ENCODE measurements at places on chromosomes 7 and 10. TPM values are rescaled to one million over a fixed set of nuclear protein-coding genes. Genes with fewer than 3 reads are reported as not detected.

The NRCAM gene
- 19.5 TPM for total RNA-seq

The MPP7 gene
- 26.1 TPM for total RNA-seq

The GHRHR gene
- total RNA-seq: 0.54 TPM

GRCh38 chr7:94240902-94241301, 153.8 kb upstream of the COL1A2 start:
- no peaks in the 10 kb centered on the region for H3K36me3 ChIP-seq
- H3K27me3 ChIP-seq: no peaks in the 10 kb centered on the region
- no peak for DNase-seq
- H3K4me3 ChIP-seq: no peak overlapping the region

- peaks cover 8% of the 10 kb centered on the region for H3K4me1 ChIP-seq
- no peaks in the 10 kb centered on the region for H3K27me3 ChIP-seq
- no peak overlapping the region for H3K4me3 ChIP-seq
- no peak overlapping the region for H3K27ac ChIP-seq
- no peak for DNase-seq
Observed at GRCh38 chr10:4652111-4653010, 173.6 kb upstream of the AKR1E2 start.

DNA sequence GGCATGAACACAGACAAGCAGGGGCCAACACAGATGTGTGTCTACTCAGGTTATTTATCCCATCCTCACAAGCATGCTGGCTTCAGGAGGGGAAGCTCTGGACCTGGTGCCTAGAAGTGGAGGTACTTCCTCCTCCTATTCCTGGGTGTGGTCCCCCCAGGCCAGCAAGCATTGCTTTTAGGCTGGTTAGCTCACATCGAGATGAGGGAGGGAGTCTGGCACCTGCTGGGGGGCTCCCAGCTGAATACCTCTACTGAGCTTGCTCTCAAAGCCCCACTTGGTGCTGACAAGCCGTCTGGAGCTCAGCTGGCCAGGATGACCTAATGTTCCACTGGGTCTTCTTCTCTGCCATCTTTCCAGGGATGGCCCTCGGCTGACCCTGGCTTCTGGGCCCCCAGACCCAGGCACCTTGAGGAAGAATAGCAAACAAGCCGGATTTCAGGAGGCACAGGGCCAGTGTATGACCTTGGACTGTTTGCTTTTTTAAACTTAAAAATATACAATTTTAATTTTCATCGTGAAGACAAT, 26.8 kb downstream of the FAM241B start:
- no peaks in the 10 kb centered on the region for H3K36me3 ChIP-seq
- H3K4me1 ChIP-seq: peaks cover 18% of the 10 kb centered on the region
- no peak for DNase-seq
- H3K27ac ChIP-seq: no peak overlapping the region
- no peaks in the 10 kb centered on the region for H3K27me3 ChIP-seq

- no peaks in the 10 kb centered on the region for H3K36me3 ChIP-seq
- H3K4me3 ChIP-seq: no peak overlapping the region
- H3K27me3 ChIP-seq: no peaks in the 10 kb centered on the region
Observed at GRCh38 chr7:151905766-151906165, 28.9 kb upstream of the PRKAG2 start.

GRCh38 chr7:89914711-89915110, 239.6 kb upstream of the STEAP1 start:
- no peaks in the 10 kb centered on the region for H3K27me3 ChIP-seq
- no peaks in the 10 kb centered on the region for H3K36me3 ChIP-seq
- no peaks in the 10 kb centered on the region for H3K4me1 ChIP-seq

DNA sequence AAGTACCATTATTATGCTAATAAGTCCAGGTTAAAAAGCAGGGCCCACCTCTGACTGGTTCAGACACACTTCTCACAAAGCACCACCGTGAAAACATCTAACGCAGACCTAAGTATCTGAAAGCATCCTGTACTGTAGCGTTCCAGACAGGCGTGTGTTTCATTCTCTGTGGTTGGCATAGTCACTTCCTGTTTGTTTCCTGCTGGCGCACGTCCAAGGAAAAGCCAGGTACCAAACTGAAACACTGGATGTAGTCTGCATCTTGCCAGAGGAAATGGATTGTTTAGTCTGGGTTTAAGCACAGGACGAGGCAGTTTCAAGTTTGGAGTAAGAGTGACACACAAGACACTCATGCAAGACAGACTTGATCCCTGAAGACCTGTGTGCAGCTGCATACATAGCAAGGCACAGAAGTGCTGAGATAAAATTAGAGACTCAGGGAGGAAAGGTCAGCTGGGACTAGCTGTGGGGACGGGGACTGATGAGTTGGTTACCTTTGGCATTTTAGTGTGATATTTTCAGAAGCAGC, 23.3 kb downstream of the BPGM start:
- no peak overlapping the region for H3K4me3 ChIP-seq
- no peaks in the 10 kb centered on the region for H3K4me1 ChIP-seq
- H3K27me3 ChIP-seq: no peaks in the 10 kb centered on the region
- DNase-seq: peak; percentile 57

DNA sequence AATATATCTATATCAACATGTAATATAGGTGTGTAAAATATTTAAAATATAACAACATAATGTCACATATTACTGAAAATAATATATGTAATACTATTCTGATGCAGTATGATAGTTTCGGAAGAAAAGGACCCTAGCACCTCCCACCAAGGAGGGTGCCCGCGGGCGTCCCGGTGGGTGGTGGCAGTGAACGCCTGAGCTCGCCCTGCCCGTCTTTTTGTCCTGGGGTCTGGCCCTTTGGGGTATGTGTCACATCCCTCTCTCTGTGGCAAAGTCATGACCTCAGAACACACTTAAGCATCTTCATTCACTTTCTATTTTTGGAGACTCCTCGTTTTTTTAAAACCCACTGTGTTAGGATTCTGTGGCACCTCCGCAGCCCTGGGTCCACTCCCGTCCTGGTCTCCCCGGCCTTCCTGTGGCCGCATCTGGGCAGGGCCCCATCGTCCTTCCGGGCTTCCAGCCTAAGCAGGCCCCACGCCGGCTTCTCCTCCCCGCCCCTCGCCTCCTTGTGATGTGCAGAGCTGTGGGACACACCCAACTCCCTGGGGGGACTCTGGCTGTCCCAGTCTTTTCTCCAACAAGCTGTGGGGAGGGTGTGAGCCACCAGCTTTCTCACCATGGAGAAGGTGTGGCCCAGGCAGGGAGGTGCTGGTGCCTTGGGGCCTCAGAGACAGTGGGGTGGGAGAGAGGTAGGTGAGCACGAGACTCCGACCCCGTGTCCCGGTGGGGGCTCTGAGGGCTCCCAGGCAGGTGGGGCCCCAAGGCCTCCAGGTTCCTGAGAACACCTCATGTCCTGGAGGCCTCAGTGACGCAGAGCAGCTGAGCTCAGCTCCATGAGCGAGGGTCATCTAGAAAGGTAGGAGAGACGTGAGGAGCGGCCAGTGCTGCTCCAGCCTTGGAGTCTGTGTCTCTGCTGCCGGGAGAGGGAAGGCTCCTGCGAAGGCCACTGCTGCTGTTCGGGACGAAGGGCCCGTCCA, 16.5 kb downstream of the PWWP2B start:
- peaks cover 4% of the 10 kb centered on the region for H3K36me3 ChIP-seq
- no peaks in the 10 kb centered on the region for H3K27me3 ChIP-seq
- H3K27ac ChIP-seq: no peak overlapping the region
- peaks cover 71% of the 10 kb centered on the region for H3K4me1 ChIP-seq
- no peak overlapping the region for H3K4me3 ChIP-seq

All from thyroid gland (tissue), 4 donors.